ENCODE measurements at places on chromosomes 6 and 20.

GRCh38 chr6:126718600-126719327 lies 378.8 kb downstream of the CENPW start:
- no peak for DNase-seq

DNA sequence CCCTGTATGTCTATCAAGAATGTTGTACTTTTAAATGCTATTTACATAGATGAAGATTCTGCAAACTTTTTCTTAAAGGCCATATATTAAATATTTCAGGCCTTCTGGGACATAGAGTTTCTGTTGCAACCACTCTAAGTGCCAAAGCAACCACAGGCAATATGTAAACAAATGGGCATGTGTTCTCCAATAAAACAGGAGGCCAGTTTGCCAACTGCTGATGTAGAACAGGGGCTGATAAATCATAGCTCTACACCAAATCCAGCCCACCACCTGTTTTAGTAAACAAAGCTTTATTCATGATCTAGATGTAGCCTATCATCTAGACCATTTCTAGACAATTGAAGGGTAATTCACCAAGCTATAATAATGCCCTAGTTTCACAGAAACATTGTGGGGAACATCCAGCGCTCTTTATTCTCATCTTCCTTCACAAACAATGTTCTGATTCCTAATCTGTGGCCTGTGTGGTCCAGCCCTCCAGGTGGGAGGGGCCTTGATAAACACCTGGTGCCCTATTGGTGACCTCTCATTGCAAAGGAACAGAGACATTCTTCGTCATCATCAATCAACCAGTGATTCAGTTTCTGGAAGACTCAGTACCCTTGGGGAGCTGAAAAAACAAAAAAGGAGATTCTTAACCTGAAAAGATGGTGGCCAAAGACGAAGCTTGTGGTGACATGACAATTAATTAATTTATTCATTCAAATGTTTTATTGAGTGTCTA lies 80.2 kb downstream of the PREP start:
- DNase-seq, result no peak

- no peak for DNase-seq
These were observed 329.1 kb downstream of the ZFAND3 start for GRCh38 chr6:38148606-38149005.

DNA sequence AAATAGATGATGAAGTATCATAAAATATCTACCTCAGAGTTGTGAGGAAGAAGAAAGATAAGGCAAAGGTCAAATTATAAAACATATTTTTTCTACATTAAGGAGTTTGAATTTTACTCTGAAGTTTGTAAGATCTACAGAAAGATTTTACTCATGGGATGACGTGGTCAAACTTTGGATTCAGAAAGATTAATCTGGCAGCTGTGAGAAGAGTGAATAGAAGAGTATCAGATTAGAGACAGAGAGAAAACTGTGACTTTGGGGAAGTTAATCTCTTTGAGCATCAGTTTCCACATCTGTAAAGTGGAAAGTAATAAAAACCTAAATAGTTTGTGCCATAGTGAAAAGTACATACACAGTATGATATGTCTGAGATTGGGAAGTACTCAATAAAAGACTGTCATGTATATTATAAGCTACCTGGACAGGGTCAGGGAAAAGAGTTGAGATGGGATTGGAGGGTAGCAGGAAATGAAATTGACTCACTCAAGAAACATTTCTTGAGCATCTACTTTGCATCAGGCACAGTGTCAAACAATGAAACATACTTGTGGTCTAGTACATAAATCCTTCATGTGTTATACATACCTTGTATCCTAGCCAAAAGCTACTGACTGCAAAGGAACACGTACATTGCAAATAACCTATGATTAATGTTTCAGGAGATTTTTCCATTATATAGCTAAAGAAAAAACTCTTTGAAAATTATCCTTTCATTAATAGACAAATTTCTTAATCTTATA lies 222.1 kb downstream of the TMEM200A start:
- peak; percentile 26 for DNase-seq

DNA sequence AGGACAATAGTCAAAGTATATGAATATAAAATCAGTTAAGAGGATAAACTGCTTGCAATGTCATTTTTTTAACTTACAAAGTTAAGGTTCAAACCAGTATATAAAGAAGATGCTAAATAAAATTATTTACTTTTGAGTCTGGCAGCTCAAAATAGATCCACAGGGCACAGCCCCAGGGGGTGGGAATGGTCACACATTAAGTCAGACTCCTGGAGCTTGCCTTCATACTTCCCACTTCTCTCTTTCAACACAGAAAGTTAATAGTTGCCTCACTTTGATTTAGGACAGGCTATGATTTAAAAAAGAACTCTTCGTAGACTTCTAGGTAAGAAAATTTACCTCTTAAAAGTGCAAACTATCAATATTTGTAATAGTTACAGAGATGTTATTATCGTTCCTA lies 158.3 kb upstream of the RUNX2 start:
- no peak for DNase-seq

- no peak for DNase-seq
These were observed 4.4 kb downstream of the FOXA2 start for GRCh38 chr20:22579711-22580697.

GRCh38 chr6:152295920-152296319 lies 341.2 kb downstream of the SYNE1 start:
- DNase-seq, result no peak
